ENCODE measurements at places on chromosomes 1 and 21.

DNA sequence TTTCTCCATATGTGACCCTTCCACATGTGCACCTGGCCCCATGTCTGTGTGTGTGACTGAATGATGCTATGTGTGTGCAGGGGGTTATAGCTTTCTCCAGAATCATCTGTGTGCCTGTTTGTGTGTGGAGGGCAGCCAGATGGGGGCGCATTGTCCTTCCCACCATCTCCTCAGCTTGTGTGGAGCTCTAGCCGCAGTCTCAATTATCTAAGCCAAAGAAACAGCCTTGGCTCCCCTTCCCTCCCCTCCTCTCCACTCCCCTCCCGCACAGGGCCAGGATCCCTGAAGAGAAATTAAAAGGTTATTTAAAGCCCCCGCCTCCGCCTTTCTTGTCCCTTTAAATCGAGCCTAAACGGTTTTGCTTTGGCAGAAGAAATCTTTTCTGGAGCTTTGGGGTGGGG, 1.8 kb upstream of the DMBX1 start:
- no peak for DNase-seq

GRCh38 chr21:32301596-32301995, 2.9 kb downstream of the MRAP start:
- no peak for DNase-seq

- DNase-seq, result no peak
Observed at GRCh38 chr21:33128538-33128937, 58.6 kb downstream of the OLIG1 start.

DNA sequence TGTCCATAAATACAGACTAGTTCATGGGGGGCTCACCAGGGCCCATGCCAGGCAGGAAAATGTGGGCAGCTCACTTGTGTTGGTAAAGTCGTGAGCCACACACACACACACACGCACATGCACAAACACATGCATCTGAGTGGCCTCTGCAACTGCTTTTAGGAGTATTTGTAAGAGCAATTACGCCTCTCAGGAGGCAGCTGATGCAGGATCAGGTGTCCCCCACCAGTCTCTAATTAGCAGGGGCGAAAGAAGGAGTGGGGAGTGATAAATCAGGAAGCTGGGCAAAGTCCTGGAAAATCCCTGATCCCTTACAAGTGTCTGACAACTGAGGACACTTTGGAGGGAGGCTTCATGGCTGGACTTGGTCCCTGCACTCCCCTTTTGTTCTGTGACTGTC, 5.7 kb upstream of the IVL start:
- no peak for DNase-seq

- peak; percentile 86 for DNase-seq
Observed at GRCh38 chr1:17274186-17275170, 25.6 kb downstream of the PADI3 start.

- DNase-seq, result no peak
Observed at GRCh38 chr1:205267306-205267902, 39.7 kb downstream of the TMCC2 start.

GRCh38 chr1:201230676-201231075, 40.1 kb downstream of the IGFN1 start:
- no peak for DNase-seq

DNA sequence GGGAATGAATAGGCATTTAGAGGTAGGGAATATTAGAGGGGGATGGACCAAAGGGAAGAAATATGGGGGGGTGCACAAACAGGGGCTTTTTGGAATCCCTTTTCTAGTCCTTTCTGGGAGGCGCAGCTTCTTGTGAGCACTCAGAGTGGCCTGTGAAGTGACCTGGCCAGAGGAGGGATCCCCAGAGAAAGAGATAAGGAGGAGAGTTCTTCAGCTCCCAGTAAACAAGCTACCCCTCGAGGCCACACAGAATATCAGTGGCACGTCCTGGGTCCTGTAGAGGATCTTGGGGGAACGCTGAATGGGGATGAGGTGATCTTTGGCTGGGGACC, 19.4 kb downstream of the VANGL2 start:
- no peak for DNase-seq

DNA sequence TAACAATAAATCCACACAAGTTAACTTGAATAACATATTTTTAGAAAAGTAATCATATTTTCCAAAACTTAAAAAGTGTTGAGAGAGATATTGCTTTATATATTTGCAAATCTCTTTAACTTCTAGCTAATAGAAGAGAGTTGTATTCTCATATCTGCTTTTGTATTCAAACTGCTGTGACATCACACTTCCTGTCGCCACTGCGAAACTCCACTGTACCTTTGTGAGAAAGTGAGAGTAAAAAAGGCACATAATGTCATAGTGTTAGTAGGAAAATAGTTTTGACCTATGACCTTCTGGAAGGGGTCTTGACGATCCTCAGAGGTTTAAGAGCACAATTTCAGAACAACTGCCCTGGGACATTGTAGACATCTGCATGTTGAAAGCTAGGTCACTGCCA, 21.6 kb downstream of the AK5 start:
- no peak for DNase-seq

- no peak for DNase-seq
Observed at GRCh38 chr1:94322696-94323095, 85.3 kb upstream of the ARHGAP29 start.

GRCh38 chr21:15686506-15686905, 43.3 kb upstream of the USP25 start:
- DNase-seq, result no peak

GRCh38 chr21:37742532-37742931, 173.7 kb downstream of the KCNJ6 start:
- DNase-seq, result no peak

DNA sequence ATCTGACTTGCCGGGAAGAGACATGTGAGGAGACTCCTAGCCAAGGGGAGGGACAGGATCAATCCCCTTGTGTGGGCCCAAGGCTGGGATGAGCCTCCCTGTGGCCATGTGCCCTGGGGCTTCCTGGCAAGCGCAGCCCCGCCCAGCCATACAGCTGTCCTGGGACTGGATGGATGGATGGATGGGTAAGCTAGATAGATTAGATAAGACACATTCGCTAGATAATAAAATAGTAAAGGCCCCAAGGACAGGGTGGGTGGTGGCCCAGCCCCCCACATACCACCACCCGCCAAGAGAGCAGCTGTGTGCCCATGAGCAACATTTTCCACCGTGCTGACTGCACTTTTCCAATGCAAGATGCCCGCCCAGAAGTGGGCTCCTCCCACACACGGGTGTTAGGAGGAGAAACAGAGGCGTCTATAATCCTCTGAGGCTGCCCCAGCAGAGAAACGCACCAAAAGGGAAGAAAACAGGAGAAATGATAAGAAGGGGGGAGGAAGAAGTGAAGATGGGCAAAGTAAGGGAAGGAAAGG, 25.1 kb downstream of the ZBTB17 start:
- DNase-seq, result peak; percentile 91

- DNase-seq, result no peak
Observed at GRCh38 chr1:30652152-30652841, 71.1 kb downstream of the MATN1 start.

GRCh38 chr1:201186192-201186591, 4.4 kb upstream of the IGFN1 start:
- no peak for DNase-seq

GRCh38 chr1:23836037-23836436, 10.8 kb upstream of the HMGCL start:
- no peak for DNase-seq

DNA sequence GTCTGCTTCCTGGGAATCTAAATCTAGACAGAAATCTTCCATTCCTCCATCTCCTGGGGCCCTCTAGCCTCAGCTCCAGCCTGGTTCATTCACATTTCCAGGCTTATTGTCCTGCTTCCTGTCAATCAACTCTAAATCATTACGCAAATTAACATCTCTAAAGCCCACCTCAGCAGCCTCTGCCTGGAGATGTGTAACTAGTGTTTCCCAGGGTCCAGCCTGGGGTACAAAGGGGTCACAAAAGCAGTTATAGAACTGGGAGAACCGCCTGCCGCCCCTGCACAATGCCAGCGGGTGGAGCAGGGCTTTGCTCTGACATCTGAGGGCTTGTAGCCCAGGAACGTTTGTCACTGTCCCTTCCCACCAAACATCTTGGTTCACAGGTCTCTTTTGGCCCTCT, 373.5 kb downstream of the RRAGC start:
- DNase-seq, result no peak

DNA sequence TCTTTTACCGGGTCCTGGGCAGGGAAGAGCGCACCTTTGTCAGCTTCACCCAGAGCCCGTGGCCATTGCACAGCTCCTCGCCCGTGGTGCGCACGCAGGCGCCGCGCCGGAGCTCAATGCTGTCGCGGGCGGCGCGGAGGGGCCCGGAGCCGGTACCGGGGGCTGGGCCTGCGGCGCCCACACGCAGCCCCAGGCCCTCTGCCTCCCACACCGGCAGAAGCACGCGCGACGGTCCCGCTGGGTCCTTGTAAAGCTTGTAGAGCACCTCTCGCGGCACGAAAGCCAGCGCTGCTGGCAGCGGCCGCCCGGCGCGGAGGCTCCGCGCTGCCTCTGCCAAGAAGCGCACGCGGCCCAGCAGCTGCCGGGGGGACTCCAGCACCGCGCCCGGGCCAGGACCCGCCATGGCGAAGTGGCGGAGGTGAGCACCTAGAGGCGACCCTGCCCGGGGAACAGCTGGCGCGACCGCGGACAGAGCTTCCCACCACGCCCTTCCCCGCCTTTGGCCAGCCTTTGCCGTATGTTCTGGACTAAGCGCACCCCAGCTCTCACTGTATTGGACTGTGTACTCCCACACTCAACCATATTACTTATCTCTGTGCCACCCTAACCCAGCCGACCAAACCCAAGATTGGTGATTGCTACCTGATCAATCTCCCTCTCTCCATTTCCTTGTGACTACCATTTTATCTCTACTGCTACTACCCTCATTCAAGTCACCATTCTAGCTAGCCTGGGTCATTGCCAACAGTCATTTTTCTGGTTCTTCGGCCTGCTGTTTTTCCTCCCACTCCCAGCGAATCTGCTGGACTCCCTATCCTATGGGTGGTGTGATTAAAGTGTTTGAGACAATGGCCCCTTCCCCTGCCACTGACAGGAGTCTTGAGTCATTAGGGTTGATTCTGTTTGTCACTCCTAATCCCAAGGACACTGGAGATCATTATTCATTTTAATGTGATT, at the start of gene HECTD3:
TSS of gene HECTD3 (minus strand) at position 470 of the 957 bp plus-strand sequence. CDS start at position 403, 67 bp downstream.
- DNase-seq, result peak; percentile 83

DNA sequence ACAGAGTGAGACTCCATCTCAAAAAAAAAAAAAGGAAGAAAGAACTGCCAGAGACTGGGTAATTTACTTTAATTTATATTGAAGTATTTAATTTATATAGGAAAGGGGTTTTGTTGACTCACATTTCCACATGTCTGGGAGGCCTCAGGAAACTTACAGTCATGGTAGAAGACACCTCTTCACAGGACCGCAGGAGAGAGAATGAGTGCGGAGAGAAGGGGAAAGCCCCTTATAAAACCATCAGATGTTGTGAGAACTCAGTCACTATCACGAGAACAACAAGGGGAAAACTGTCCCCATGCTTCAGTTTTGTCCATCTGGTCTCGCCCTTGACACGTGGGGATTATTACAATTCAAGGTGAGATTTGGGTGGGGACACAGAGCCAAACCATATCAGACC, 25.8 kb upstream of the PPP1R8 start:
- no peak for DNase-seq

DNA sequence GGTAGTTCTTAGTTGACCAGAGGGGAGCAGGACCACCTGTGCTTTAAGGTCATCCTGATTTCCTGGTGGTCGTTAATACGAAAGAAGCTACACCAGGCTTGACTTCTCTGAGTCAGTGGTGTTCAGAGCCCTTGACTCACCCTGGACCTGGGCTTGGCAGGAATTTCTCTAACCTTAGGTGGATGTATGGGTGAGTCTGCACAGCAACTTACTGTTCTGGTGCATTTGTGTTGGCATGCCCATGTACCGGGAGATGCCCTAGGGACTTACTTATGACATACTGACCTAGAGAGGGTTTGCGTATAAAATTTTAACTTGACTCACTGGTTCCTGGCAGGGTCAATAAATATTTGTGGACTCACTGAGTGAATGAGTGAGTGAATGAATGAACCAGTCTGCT, 304.6 kb downstream of the DISC1 start:
- DNase-seq, result no peak

GRCh38 chr1:63731117-63732043, 42.4 kb upstream of the ROR1 start:
- DNase-seq, result no peak

GRCh38 chr1:83909687-83910086, 89.2 kb downstream of the TTLL7 start:
- no peak for DNase-seq

DNA sequence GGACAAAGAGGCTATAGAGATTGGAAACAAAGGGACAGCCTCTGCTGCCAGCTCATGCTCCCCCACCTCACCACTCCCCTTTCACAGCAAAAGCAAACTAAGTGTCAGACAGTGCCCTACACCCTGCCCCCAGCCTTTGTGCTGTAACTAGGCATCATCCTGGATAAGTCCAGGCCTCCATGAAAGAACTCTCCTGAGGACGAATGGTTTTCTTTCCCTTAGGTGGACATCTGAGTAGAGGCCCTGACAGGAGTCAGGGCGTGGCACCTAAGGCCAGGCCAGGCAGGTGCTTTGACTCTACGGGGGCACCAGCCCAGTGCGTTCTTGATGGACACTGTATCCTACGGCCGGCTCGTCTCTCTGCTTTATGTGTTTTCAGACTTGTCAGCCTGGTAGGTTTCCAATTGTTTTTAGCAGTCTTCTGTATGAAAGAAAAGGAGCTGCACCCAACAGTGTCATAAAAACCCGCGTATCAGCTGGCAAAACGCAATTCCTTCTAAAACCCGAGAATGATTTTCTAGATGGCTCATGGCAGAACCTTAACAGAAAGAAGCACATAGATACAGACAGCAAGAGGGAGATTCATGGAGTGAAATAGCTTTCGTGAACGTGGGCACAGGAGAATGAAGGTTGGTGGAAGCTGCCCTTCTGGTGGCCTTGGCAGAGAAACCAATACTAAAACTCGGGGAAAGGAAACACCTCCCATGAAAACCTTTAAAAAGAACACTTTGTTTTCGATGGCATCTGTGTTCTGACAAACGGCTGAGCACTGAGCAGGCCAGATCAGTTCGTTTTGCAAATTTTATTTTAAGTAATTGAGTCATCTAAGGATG, 51.7 kb upstream of the AJAP1 start:
- no peak for DNase-seq

DNA sequence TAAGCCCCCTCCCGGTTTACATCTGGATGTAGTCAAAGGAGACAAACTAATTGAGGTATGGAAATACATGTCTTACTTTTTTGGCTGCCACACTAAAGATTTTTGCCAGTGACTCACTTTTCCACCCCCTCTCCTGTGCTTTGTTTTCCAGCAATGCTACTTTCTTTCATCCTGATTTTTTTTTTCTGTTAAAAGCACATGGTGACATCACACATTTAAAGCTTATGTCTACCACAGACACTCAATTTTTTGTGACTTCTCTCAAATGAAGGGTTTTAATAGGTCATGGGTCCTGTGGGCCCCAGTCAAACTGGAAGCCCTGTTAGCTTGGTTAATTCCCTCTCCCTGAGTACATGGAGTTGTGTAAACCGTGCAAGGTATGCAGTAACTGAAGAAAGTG, 2.2 kb downstream of the PPP1R8 start:
- no peak for DNase-seq

GRCh38 chr1:243628476-243628907, 221.6 kb downstream of the AKT3 start:
- no peak for DNase-seq

- no peak for DNase-seq
Observed at GRCh38 chr1:29700491-29700890, 464.2 kb downstream of the PTPRU start.

- no peak for DNase-seq
Observed at GRCh38 chr1:41799723-41800122, 119.0 kb downstream of the HIVEP3 start.

Measured in activated CD8-positive, alpha-beta memory T cell treated with anti-CD3 and anti-CD28 coated beads, Interleukin-2, amount 50 U/mL, for 48 hours (primary cell).